Islet precursor cell (in vitro differentiated cells): ENCODE measurements at places on chromosomes 7 and 10.

DNA sequence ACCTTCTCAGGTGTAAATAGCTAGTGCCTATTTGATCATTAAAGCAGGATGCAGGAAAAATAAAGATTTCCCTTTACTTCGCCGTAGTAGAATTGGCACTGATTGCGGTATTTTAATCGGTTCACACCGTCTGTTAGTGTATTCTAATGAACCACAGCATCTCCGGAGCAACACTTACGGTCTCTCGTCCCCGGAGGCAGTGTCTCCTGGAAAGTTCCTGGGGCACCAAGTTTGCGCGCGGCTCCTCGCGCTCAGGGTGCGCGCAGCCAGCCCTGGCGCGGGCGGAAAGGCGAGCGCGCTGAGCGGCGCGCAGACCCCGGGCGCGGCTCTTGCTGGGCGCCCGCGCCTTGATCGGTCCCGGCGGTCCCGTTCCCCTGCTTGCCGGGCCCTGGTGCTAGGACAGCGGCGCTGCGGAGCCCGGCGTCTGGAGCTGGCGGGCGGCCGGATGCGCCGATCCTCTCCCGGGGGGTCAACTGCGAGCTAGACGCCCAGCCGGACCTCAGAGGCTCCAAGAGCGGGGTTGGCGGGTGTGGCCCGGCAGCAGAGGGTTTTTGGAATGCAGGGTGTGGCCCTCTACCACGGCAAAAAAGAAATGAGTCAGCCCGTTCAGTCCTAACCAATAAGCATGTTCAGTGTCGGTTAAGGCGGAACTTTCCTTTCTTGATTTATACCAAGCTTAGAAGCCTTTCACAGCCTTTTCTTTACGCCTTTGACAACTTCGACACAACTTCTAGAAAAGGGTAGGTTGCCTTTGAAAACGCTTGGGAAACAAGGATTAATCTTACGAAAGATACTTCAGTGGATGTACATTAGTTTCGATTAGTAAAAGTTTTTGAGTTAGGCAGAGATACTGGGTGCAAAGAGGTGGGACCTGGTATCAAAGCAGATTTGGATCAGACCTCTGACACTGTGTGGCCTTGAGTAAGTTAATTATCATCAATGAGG lies 166.8 kb upstream of the ASAH2 start:
- DNase-seq, result peak; percentile 94

DNA sequence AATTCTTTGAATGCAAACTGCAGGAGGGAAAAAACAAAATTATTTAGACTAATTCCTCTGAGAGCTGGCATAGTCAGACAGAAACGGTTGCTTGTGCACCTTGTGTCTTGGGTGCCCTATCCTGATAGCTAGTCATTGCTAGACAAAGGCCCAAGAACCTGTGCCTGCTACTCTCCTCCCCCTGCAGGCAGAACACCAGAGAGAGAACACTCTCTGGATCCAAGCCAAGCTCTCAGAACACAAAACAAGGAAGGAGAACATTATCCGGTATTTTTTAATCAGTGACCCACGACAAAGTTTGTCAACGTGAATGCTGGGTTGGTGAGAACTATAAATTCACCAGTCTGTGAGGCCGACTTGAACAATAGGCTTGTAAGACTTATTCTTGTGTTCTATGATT lies 18.8 kb upstream of the PPP1R9A start:
- DNase-seq, result no peak

- DNase-seq, result no peak
These were observed 745 bp downstream of the YWHAG start for GRCh38 chr7:76358011-76358480.

- no peak for DNase-seq
These were observed 5.3 kb downstream of the PITX3 start for GRCh38 chr10:102236006-102236405.

GRCh38 chr7:27156916-27157701 lies 634 bp upstream of the HOXA7 start:
- peak; percentile 41 for DNase-seq

GRCh38 chr7:116337800-116338199 lies 127.5 kb downstream of the TES start:
- DNase-seq, result no peak

- no peak for DNase-seq
These were observed 14.0 kb upstream of the COL13A1 start for GRCh38 chr10:69787681-69788080.

GRCh38 chr10:69957886-69958555 lies 94.6 kb upstream of the MACROH2A2 start:
- peak; percentile 61 for DNase-seq

DNA sequence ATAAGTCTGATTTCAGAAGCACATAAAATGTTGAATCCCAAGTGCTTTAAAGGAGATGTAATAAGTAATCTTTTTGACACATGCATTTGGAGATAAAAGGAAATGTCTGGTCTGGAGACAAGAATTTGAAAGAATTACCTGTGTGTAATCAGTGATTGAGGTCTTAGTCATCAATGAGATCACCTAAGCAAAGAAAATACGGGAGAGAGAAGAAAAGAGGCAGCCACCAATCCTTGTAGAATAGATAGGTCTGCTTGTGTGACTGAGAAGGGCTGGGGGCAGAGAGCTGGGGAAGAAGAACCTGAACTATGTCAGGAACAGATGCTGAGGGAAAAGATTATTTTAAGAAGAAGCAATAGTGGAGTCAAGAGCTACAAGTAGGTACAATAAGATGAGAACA lies 49.3 kb upstream of the ITPRID1 start:
- DNase-seq, result no peak

DNA sequence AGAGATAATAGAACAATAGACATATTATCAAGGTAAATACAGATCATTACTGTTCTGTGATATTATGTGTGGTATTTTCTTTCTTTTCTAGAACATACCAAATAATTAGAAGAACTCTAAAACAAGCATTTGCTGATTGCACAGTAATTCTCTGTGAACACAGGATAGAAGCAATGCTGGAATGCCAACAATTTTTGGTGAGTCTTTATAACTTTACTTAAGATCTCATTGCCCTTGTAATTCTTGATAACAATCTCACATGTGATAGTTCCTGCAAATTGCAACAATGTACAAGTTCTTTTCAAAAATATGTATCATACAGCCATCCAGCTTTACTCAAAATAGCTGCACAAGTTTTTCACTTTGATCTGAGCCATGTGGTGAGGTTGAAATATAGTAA lies 185.5 kb downstream of the CFTR start:
- DNase-seq, result no peak

- no peak for DNase-seq
These were observed 30.4 kb downstream of the LEP start for GRCh38 chr7:128271471-128271941.

GRCh38 chr7:123367484-123368122 lies 166.8 kb downstream of the IQUB start:
- no peak for DNase-seq

DNA sequence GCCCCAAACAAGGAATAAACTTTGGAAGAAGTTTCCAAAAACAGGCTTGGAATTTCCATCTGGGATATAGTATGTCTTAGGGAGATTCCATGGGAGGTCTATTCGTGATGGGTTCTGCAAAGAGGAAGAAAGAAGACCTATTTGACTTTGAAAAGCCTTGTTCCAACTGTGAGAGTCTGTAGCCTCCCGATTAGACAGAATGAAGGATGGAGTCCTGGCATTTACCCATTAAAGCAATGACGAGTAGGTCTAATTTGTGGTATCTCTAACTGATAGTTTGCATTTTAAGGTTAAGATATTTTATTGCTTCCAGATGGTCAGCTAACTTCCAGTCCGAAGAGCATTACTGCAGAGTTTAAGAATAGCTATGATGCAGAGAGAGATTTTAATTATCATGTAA lies 19.5 kb upstream of the GALNT17 start:
- DNase-seq, result no peak

GRCh38 chr7:28893888-28894287 lies 64.2 kb downstream of the TRIL start:
- no peak for DNase-seq

GRCh38 chr7:2225336-2225735 lies 7.4 kb downstream of the MAD1L1 start:
- DNase-seq, result no peak

- no peak for DNase-seq
These were observed 32.8 kb upstream of the TAS2R16 start for GRCh38 chr7:123028339-123028738.

DNA sequence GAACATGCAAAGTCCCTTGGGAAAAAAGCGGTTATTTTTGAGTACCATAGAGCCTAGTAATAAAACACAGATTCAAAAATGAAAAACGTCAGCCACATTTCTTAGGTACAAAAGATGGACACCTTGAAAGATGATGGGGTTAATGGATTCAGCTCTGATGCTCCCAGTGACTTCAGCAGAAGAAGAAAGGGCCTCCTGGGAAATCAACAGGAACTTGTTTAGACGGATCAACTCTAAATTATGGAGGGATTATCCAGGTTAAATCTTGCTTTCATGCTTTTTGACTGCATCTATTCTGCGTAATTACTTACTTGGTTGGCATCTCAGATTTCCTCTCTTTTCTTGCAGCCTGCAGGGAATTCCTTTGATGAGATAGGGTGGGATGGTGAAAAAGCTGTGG lies 82.5 kb downstream of the TMEM178B start:
- DNase-seq, result no peak

GRCh38 chr10:28833313-28833712 lies 156.0 kb downstream of the BAMBI start:
- DNase-seq, result no peak

DNA sequence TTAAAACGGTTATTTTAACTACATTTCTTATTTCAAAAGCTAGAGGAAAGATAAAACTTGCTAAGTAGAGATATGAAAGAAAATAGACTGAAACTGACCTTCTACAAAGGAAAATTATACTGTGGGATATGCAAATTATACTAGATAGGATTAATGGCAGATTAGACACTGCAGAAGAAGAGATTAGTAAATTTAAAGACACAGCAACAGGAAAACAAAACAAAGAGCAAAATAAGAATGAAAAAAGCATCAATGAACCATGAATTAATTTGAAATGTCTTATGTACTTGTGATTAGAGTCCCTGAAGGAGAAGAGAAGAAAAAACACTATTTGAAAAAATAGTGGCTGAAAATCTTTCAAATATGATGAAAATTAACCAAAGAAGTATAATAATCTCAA lies 52.3 kb downstream of the RNF32 start:
- no peak for DNase-seq

- DNase-seq, result peak; percentile 40
These were observed 100.0 kb downstream of the TCERG1L start for GRCh38 chr10:131211559-131211958.

DNA sequence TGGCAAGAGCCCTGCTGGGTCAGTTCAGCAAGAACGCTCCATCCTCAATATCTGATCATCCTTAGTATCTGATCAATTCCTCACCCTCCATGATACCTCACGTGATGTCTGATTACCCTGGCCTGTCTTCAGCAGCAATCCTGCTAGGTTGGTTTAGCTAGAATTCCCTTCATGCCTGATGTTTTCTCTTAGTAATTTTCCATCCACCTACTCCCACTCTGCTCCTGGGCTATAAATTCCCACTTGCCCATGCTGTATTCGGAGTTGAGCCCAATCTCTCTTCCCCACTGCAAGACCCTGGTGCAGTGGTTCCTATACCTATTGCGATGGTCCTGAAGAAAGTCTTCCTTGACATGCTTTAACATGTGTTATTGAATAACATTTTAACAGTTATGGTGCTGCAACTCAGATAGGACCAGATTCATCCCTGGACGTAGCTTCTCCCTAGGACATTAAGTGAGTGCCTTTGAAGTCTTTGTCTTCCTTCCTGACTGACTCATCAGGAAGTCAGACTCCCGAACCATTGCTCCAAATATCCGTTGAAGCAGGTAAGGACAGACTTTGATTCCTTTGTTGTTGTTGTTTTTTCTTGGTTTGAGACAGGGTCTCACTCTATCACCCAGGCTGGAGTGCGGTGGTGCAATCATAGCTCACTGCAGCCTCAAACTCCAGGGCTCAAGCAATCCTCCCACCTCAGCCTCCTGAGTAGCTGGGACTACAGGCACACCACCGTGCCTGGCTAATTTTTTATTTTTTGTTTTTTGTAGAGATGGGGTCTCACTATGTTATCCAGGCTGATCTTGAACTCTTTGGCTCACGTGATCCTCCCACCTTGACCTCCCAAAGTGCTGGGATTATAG lies 29.4 kb upstream of the CLDN3 start:
- DNase-seq, result peak; percentile 68

DNA sequence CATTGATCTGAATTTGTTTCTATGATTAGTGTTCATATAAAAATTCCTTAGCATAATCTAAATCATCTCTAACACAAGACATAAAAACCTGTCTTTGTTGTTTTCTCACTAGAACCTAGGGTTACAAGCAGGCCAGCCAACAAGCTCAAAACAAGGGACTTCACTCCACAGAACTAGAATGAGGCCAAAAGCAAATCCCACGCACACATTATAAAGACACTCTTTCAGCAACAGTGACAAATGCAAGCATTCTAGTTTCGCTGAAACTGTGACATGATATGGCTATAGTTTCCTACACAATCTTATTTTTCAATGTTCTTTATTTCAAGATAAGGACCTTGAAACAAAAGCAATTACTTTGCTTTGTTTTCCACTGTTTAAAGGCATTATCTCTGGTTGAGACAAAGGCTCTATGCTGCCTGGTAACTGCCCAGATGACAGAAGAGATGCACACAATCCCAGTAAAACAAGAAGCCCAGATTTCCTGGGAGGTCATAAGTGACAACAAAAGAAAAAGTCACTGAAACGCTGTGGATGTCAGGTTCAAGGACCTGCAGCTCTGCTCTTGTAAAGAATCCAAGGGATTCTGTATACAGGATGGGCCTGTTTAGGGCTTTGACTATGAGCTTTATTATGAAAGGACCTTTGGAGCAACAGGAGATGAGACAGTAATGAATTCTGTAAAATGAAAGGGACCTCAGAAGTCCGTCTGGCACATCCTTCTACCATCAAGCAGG lies 105.3 kb downstream of the SORCS1 start:
- no peak for DNase-seq

- no peak for DNase-seq
These were observed 261.1 kb upstream of the CSTF2T start for GRCh38 chr10:51960494-51960895.

DNA sequence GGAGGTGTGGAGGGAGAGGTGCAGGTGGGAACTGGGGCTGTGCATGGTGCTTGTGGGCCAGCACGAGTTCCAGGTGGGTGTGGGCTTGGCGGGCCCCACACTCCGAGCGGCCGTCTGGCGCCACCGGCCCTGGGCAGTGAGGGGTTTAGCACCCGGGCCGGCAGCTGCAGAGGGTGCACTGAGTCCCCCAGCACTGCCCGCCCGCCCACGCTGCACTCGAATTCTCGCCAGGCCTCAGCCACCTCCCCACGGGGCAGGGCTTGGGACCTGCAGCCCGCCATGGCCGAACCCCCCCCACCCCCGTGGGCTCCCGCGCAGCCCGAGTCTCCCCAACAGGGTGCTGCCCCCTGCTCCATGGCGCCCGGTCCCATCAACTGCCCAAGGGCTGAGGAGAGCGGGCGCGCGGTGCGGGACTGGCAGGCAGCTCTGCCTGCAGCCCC lies 810.2 kb downstream of the PCDH15 start:
- DNase-seq, result no peak

DNA sequence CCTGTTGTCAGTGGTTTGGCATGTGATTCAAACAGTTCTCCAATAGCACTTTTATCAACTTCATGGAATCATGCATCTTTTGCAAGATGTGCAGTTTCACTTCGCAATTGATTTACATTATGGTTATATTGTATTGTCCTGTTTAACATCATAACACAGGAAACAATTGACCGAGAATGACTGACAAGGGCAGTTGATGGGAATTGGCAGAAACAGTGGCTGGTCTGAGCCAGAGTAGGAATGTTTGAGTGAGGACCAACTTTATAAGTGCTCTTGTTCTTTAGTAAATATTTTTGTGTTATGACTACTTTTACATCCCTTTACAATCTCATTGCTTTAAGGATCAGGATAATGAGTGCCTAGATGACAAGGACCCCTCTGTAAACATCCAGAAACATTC lies 2.2 kb downstream of the KLHL7 start:
- DNase-seq, result no peak
